Activated T-helper 1 cell treated with anti-CD3 and anti-CD28 coated beads, Interleukin-12 subunit alpha, Interleukin-12 subunit beta, Interleukin-2, Interleukin-4 antibody, amounts not matched to agents 30 ng/mL and 10 ng/mL and 1 ng/mL, durations not matched to agents 14 hours and 24 hours and 36 hours (primary cell): ENCODE measurements at places on chromosomes 6 and 20. TPM values are rescaled to one million over a fixed set of nuclear protein-coding genes. Genes with fewer than 3 reads are reported as not detected.

DNA sequence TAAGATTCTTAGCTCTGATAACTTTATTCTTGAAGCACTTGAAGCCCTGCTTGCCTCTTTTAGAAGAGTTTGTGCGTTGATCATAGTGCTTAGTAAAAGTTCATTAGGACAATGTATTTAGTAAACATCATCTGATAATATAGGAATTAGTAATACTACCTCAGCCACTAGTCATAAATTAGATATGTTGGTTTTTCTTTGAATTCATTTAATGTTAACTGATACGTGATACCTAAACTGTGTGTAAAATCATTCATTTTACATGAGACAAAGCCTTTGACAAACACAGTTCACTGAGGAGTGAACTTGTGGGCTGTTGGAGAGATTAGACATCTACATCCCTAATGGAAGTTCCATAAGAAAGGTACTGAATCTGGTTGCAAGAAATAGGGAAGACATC, 91.6 kb downstream of the RNF217 start:
- no peak for DNase-seq

- DNase-seq = no peak
These were observed 735.1 kb upstream of the MARCKS start for GRCh38 chr6:113122060-113122459.

GRCh38 chr20:54172532-54172855, 1.3 kb downstream of the CYP24A1 start:
- DNase-seq = no peak

- DNase-seq = peak; percentile 74
These were observed 2.6 kb downstream of the TAGAP start for GRCh38 chr6:159042003-159042825.

GRCh38 chr20:50311308-50312001, 120.8 kb downstream of the CEBPB start:
- DNase-seq = no peak

- DNase-seq = no peak
These were observed 383.4 kb downstream of the GRIK2 start for GRCh38 chr6:101776919-101777350.

- no peak for DNase-seq
These were observed 64.3 kb downstream of the ANKS1A start for GRCh38 chr6:34953061-34954025.

GRCh38 chr20:59385480-59385879, 85.1 kb downstream of the EDN3 start:
- DNase-seq = no peak

DNA sequence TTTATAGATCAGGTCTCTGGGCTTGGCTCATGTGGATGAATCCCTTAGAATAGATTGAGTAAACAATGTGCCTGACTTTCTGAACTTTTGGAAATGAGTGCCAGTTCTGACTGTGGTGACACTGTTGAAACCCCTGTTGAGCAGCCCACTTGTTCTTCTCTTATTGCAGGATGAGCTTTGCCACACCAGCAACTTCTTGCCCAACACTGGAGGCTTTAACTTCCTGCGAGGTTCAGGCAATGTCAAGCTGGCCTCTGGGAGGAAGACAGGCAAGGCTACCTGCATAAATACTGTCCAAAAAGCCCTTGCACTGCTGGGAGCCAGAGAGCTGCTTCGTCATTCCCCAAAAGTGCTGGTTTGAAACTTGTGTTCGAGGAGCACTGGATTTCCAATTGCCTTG, 32.8 kb upstream of the SMIM8 start:
- no peak for DNase-seq

GRCh38 chr6:125339653-125340052, 37.9 kb upstream of the HDDC2 start:
- DNase-seq = no peak

GRCh38 chr6:138219398-138219797, 1.1 kb upstream of the PBOV1 start:
- no peak for DNase-seq

DNA sequence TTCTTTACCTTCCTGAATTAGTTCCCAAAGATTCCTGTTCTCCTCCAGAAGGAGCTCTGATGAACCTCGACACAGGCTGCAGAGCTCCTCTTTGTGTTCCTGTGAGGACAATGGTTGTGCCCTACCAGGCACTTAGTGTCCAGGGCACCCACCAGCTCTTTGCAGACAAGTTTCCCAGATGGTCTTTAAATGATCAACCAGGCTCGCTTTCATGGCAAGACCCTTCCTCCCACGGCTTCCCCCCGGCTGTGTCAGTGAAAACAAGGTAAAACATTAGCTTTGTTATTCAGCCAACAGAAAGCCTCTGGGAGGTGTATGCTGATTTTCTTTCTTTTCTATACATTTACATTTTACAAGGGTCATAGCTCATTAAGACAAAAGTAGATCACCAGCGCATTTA, 32.3 kb upstream of the CNKSR3 start:
- no peak for DNase-seq

DNA sequence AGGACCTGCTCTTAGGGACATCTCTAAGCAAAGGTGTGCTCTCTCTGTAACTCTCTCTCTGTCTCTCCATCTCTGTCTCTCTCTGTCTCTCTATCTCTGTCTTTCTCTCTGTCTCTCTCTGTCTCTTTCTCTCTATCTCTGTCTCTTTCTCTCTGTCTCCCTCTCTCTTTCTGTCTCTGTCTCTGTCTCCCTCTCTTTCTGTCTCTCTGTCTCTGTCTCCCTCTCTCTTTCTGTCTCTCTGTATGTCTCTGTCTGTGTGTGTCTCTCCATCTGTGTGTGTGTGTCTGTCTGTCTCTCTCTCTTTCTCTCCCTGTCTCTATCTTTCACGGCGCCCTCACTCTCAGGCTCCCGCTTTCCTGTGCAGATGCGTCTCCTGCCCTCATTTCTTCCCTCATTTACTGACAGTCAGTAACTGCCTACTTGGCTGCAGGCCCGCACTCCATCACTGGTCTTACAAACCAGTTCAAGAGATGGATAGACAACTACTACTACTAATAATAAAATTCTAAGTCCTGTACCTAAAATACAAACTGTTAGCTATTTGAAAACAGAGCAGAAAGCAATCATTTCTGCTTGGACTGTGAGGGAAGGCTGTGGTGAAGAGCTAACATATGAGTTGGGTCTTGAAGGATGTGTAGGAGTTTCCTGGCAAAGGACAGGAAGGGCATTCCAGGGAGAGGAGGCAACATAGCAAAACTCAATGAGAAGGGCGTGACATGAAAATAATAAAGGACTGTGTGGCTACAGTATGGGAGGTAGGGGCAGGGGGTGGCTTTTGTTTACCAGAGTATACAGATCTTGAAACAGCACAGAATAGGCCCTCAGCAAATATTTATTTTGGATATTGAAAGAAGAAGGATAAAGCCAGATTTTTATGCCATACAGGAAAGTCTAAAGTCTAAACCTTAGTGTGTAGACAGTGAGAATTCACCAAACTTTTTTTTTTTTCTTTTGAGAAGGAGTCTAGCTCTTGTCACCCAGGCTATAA, 67.8 kb upstream of the TAB2 start:
- no peak for DNase-seq

DNA sequence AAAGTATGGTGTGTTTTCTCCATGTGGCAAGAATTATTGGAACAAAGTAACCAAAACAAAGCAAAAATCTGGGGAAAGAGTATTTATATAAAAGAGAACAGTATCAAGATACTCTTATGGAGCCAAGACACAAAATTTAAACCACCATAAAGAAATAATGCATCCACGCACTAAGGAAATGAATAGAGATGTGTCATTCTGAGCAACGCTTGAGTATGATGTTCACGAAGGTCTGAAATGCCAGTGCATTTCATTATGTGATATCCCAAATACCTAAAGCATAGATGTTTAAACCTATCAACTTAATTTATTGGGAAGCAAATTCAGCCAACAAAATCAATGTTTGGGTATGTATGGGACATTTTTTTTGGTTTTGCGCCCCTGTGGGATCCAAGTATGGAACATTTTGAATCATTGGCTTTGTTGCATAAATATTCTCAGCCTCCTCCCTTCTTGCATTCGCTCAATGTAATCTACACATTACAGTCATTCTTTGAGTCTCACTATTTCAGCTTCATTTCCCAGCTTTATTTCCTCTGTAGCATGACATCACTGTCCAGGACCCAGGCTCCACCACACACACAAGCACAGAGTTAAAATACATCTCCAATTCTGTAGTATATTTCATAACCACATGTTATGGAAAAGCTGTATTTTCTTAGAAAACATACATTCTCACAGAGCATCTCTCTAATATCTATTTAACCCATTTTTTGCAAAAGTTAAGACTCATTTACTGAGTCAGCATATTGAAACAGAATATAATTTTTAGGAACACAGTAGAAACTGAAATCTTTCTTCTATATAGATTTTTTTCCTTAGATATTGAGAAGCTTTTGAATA, 11.6 kb upstream of the MOXD1 start:
- DNase-seq = no peak

- DNase-seq = no peak
These were observed 113.0 kb upstream of the SLC22A23 start for GRCh38 chr6:3569816-3570215.

- DNase-seq = no peak
These were observed 96.8 kb downstream of the PSMG4 start for GRCh38 chr6:3355358-3356055.

DNA sequence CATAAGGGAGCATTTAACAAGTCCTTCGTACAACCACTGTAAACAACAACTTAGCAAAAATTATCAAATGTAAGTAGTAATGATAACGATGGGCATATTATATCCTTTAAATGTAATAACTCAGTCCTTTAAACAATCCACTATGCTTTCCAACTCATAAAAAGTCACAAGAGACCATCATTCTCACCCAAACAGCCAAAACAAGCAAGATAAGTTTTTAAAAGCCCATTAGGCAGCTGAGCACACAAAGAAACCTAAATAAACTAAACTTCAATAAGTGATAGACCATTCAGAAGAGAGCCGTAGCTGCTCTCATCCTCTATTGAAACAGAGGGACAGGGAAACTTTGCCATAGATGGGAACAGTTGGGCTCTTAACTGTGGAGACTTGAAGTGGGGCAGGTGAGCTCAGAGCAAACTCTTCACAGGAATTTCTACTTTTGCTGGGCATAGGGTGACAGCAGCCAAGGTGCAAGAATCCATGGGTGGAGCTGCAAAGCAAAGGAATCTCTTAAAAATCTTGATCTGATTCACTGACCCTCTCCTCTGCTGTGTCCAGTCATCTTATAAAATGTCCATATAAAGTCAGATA, 22.5 kb downstream of the RAB22A start:
- no peak for DNase-seq

DNA sequence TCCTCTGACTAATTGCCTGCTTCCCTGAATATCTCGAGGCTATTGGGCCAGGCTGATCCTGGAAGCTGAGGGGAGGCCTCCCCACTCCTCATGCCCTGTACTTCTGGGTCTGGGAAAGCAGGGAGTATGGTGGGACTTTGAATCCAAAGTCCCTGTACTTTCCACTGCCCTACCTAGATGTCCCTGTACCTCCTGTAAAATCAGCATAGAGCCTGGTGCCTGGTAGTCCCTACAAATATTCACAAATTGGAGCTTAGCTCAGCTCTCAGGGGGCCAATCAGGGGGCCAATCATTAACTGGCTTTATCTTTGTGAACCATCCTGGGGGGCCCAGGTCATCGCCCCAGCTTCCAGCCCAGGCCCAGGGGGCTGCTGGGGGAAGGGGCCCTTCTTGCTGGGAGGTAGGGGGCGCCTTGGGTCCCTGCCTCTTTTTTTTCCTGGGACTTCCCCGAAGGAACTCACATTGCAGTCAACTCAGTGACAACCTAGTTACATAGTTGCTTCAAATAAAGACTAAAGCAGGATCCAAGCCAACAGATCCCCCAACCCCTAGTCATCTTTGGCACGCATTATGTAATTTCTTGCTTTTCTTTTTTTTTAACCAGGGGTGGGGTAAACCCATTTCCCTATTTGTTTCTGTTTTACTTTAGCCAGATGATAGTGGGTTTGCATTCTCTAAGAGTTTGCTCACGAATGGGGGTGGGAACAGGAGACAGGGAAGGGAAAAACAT, 6.9 kb upstream of the VEGFA start:
- DNase-seq = no peak

GRCh38 chr6:4280707-4281106, 145.3 kb upstream of the ECI2 start:
- DNase-seq = no peak

DNA sequence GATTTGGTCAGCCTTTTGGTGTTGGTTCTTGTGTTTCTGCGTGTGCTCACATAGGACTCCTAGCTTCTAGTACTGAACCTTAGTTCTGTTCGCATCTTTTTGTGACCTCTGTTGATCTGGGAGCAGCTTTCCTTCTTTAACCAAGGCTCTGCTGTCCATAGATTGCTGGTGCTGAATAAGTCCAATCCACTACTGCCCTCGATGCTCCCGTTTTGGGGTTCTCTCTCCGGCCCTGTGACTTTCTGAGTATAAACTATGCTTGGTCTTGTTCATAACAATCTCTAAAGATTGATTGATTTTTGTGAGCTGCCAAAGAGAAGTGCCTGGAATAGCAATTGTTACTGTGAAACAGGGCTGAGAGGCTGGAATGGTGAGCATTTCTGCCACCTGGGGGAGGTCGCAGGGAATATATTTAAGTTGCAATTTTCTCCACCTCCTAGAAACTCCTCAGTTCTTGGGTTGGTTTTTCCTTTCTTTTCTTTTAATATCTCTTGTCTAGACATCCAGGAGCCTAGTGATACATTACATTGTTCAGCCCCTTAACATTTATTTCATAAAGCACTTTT, 422.9 kb upstream of the CHD6 start:
- no peak for DNase-seq

GRCh38 chr6:108651340-108652227, 90.9 kb downstream of the FOXO3 start:
- no peak for DNase-seq

DNA sequence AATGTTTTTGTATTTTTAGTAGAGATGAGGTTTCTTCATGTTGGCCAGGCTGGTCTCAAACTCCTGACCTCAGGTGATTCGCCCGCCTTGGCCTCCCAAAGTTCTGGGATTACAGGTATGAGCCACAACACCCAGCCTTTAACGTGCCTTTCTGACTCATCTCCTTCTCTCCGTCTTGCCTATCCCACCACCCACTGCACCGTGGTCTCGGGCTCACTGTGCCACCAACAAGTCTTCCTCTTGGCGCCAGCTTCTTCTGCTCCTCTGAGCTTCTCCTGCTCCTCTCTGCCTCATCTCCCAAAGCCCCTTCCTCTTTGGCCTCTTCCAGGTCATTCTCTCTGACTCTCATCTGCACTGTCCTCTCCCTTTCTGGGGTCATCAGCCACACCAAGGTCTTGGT, 41.0 kb downstream of the TMEM242 start:
- DNase-seq = no peak

The COL9A3 gene
- not detected in 2 replicates for total RNA-seq

The SLC35A1 gene
- total RNA-seq = 9.7 and 10.2 TPM in 2 replicates

The SOX18 gene
- 1.3 TPM in 2 replicates for total RNA-seq

The PLTP gene
- total RNA-seq = 1.5 and 1.9 TPM in 2 replicates

The GSTA2 gene
- not detected in 2 replicates for total RNA-seq

The IL20RA gene
- not detected in 2 replicates for total RNA-seq

The KHDC1 gene
- total RNA-seq = 4.8 and 6.4 TPM in 2 replicates

The PNPLA1 gene
- not detected in 2 replicates for total RNA-seq

The NCOA7 gene
- total RNA-seq = 56.1 and 59.3 TPM in 2 replicates

The C6orf132 gene
- total RNA-seq = 0.18 and 0.20 TPM in 2 replicates

The SIRPD gene
- total RNA-seq = not detected in 2 replicates

The PLAGL2 gene
- 123 and 126 TPM in 2 replicates for total RNA-seq

The BPIFB1 gene
- total RNA-seq = not detected in 2 replicates

The CRISP3 gene
- total RNA-seq = not detected in 2 replicates

The ASIP gene
- total RNA-seq = not detected in 2 replicates

The SLC22A1 gene
- 2.9 and 3.7 TPM in 2 replicates for total RNA-seq
